GM23248 (cell line): ENCODE measurements at places on chromosomes 7 and 10. TPM values are rescaled to one million over a fixed set of nuclear protein-coding genes. Genes with fewer than 3 reads are reported as not detected.

The CFAP70 gene
- polyA plus RNA-seq, result 0.61 and 0.65 TPM in 2 replicates

The TRPV5 gene
- not detected in 2 replicates for polyA plus RNA-seq

The ADARB2 gene
- not detected in 2 replicates for polyA plus RNA-seq

The CTAGE4 gene
- polyA plus RNA-seq, result 0.35 and 1.0 TPM in 2 replicates

The MGAM2 gene
- not detected in 2 replicates for polyA plus RNA-seq

The TET1 gene
- polyA plus RNA-seq, result 0.68 and 0.84 TPM in 2 replicates

The MCM10 gene
- 4.6 and 4.7 TPM in 2 replicates for polyA plus RNA-seq

The ADAM8 gene
- 0.19 TPM in 1 of 2 replicates, not detected in the other for polyA plus RNA-seq

The ABCA13 gene
- polyA plus RNA-seq, result not detected in 2 replicates

The SUN1 gene
- polyA plus RNA-seq, result 65.6 and 74.0 TPM in 2 replicates

The PLXDC2 gene
- polyA plus RNA-seq, result 0.81 and 0.87 TPM in 2 replicates

The DKK1 gene
- 747 and 748 TPM in 2 replicates for polyA plus RNA-seq

GRCh38 chr7:45162943-45163691 is 5.5 kb downstream of the RAMP3 start:
- DNase-seq, result no peak

DNA sequence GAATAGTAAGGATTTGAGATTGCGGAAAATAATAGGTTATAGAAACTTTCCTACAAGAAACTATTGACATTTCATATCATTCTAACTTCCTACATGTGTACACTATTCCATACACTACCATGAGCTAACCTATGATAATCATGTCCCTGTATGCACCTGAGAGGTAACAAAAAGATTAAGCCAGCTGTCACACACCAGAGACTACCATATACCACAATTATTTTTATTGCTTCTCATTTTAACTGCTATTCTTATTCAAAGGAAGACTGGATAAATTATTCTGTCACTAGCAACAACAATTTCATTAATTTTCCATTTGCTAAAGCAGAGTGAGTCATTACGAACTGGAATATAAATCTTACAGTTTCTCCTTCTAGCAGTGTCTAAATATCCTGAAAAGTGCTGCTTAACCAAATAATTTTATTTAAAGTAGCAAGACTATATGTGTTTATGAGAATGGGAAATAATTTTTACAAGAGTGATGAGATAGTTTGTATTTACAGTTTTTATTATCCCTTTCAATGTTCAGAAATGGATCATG is 235.6 kb upstream of the DKK1 start:
- no peak for DNase-seq

GRCh38 chr10:131852176-131852822 is 48.5 kb upstream of the PPP2R2D start:
- no peak for DNase-seq

DNA sequence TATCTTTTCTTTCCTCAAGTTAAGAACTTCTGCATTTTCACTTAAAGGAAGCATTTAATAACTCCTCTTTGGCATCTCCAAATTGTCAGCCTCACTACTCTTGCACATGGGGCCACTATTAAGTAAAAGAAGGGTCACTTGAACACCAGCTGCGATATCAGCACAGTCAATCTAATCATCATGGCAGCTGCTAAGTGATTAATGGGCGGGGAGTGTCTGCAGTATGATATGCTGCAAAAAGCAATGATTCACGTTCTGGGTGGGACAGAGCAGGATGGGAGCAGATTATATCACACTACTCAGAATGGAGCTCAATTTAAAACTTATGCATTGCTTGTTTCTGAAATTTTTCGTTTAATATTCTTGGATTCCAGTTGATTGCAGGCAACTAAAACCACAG is 447.4 kb upstream of the PFKP start:
- no peak for DNase-seq

DNA sequence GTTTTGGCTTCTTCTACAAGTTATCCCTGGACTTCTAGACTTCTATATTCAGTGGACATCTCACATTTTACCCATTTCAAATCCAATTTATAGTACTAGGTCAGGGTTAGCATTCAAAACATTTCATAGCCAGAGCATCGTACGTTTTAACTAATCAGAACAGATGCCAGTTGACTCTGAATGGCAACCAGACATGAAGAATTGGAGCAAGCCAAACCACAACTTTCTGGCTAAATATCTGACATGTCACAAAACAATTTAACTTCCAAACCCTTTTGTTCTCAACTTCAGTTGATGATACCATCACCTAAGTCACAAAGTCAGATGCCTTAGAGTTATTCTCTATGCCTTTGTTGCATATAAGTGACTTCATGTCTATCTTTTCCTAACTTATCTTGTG is 1105.7 kb downstream of the XPNPEP1 start:
- DNase-seq, result no peak

- DNase-seq, result no peak
Measured at GRCh38 chr7:36823353-36823752, 99.1 kb upstream of the AOAH start.

- DNase-seq, result peak; percentile 90
Measured at GRCh38 chr10:14009371-14010100, 321.2 kb downstream of the FRMD4A start.

DNA sequence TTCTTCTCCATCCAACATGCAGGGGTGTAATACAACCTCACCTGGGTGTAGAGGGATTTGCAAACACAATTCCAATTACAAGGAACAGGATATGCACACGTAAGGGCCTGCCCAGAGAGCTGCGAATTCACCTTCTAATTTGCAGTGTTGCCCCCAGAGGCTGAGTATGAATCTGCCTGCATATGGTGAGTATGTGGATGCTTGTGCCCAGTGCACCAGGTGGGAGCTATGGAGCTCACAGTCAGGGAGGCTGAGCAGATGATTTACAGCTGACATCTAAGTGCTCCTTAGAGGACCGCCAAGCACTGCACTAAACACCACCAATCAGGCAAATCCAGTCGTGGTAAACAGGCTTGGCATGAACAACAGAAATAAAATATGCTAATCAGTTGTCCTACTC is 132.0 kb downstream of the RELN start:
- no peak for DNase-seq

DNA sequence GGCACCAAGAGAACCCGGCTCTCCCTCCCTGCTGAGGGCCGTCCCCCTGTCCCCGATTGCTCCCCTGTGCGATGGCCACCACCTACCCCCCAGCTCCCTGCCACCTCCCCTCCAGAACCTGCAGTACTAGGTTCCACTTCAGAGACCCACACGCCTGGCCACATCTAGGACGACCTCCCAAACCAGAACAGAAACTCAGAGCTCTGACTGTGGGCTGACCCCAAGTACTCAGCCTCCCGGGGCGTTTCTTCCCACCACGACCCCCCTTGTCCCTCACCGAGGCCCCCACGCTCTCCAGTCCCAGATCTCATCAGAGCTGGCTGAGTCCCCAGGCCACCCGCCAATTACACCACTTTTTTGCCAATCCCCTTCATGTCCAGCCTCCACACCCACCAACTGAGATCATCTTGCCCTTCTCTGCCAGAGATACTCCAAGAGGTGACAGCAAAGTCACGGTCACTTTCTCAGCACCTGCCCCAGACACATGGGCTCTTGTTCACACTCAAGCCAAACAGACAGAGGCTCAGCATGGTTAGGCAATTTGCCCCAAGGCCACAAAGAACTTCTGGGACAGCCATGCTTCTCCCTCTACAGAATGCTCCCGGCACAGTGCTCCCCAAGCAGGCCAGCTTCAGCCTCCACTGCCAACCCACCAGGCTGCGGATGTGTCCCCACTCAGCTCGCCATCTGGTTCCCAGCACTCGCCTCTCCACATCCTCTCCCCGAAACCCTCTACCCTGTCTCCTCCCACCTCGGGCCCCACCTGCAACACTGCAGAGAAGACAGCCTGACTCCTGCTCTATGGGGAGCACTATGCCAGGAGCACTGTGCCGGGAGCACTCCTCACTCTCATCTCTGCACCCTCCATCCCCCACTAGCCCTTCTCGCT is 4.7 kb downstream of the TMEM120A start:
- peak; percentile 28 for DNase-seq

- DNase-seq, result peak; percentile 66
Measured at GRCh38 chr7:47539398-47540052, 42.4 kb downstream of the TNS3 start.

GRCh38 chr10:131870411-131870810 is 30.4 kb upstream of the PPP2R2D start:
- DNase-seq, result no peak

DNA sequence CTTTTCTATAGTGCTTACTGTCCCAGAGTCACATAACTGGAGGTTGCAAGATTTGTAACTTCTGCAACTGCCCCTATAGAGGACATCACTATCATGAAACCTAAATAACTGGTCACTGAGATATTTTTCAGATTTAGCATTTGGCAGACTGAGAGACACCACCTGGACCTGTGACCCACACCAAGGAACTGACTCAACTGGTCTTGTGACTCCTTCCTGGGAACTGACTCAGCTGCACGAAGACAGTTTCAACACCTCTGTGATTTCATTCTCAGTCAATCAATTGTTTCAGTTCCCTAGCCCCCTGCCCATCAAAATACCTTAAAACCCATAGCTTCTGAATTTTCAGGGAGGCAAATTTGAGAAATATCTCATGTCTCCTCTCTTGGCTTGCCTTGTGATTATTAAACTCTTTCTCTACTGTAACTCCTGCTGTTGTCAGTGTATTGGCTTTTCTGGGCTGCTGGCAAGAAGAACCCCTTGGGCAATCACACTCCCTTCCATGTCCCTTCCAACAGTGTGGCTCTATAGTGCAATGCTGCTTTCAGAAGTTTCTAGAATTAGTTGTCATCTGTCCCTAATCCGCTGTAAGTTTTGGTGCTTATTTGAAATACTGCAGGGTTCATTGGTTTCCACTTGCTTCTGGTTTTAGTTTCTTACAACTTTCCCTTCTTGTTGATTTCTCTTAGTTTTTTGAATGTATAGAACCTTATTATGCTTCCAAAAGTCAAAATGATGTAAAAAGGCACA is 127.8 kb upstream of the ADCY1 start:
- DNase-seq, result no peak

DNA sequence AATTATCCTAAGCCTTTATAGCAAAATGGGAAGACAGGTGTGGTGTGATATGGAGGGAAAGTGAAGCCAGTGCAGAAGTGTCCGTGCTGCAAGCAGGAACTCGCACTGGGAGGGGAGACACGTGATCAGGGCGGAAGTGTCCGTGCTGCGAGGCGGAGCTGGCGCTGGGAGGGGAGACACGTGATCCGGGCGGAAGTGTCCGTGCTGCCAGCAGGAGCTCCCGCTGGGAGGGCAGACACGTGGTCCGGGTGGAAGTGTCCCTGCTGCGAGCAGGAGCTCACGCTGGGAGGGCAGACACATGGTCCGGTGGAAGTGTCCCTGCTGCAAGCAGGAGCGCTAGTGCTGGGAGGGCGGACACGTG is 40.5 kb upstream of the PRKAR1B start:
- no peak for DNase-seq
